ENCODE measurements at places on chromosomes 12 and 14. TPM values are rescaled to one million over a fixed set of nuclear protein-coding genes. Genes with fewer than 3 reads are reported as not detected.

- peak overlapping the region; percentile 30 for H3K27ac ChIP-seq
- H3K4me1 ChIP-seq: peaks cover 22% of the 10 kb centered on the region
- no peaks in the 10 kb centered on the region for H3K27me3 ChIP-seq
Measured at GRCh38 chr12:123109319-123109772, 41.5 kb downstream of the PITPNM2 start.

DNA sequence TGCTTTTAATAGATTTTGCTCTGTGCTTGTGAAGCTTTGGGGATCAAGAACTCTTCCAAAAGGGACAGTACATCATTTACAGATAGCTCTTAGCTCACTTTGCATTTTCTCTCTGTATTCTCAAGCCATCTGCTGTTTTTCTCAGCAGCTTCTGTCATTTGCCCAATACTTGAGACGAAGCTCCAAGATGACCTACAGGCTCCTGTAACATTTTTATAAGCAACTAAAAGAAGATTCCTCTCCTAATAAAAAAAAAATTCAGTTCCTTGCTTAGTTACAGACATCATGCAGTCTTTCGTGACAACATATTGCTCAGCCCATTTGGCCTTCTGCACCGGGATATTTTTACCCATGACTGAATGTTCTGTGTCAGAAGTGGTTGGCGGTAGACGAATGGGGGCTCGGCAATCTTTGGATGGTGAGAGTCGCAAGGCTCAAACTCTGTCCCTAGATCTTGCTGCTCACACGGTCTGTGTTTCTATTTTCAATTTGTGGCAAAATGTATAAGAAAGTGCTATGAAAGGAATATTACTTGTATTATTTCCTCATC lies 215.6 kb downstream of the FSCB start:
- no peak overlapping the region for H3K27ac ChIP-seq
- H3K4me1 ChIP-seq: no peaks in the 10 kb centered on the region
- H3K27me3 ChIP-seq: no peaks in the 10 kb centered on the region
- no peaks in the 10 kb centered on the region for H3K36me3 ChIP-seq

GRCh38 chr12:47896022-47896421 lies 8.8 kb downstream of the VDR start:
- H3K36me3 ChIP-seq: peaks cover 100% of the 10 kb centered on the region
- no peak for ATAC-seq
- H3K4me1 ChIP-seq: peaks cover 48% of the 10 kb centered on the region

DNA sequence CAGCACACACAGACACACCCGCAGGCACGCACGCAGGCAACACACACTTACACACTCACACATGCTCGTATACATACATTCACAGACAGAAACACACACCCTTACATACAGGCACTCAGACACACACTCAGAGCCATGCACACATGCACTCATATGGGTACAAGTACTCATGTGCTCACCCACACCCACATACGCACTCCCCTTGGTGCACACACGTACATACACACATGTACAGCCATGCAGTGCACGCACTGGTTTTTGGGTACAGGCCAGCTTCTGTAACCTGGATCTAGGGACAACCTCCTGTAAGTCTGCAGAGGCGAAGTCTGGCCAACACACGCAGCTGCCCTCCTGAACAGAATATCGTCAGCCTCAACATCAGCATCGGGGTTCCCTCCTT lies 221.3 kb upstream of the RTL1 start:
- H3K27ac ChIP-seq: no peak overlapping the region
- H3K36me3 ChIP-seq: no peaks in the 10 kb centered on the region
- no peak for ATAC-seq
- H3K27me3 ChIP-seq: peaks cover 18% of the 10 kb centered on the region
- H3K4me3 ChIP-seq: no peak overlapping the region
- H3K4me1 ChIP-seq: no peaks in the 10 kb centered on the region

DNA sequence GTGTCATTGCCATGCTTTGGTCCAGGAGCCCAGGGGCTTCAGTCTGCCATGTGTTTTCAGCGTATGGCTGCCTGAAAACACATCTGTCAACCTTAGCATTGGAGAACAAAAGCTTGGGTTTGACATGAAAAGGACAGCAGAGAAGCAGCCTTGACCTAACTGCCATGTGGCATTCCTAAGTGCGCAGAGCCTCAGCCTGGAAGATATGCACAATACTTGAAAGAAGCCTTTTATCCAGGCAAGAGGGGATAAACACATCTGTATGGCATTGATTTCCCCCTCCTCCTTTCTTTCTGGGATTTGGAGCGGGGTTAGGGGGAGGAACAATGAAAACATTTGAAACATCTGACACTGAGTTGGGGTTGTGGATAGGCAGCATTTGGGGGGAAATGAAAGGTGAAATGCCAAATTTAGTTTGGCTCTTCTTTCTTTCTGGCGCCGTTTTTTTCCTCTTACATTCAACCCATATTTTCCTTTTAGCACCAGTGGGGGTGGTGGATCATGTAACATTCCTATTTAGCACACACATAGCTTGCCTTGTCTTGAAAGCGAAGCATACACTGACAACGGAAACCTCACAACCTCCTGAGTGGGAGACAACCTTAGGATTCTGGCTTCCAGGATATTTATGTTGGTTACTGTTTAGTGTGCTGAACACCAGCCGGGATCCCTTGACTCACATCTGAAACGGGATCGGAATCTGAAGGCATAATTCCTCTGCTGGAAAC lies 177.0 kb downstream of the C12orf75 start:
- ATAC-seq: no peak
- no peaks in the 10 kb centered on the region for H3K36me3 ChIP-seq
- H3K4me1 ChIP-seq: no peaks in the 10 kb centered on the region
- peaks cover 14% of the 10 kb centered on the region for H3K27me3 ChIP-seq

DNA sequence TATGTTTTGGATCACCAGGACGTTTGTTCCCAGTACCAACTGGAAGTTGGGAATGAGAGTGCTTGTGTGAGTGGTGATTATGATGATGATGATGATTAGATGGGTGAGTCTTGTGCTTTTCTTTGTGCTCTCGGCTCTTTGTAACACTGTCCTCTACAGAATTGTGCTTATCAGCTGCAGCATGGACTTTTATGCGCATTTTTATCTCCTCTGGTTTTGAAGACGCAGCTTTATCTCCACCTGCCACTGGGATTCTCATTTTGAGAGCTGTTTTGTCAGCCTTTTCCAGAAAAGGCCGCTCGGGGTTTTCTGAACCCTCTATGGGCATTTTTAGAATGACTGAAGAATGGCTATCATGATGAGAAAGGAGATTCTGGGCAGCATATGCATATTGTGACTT lies 11.5 kb upstream of the KANSL2 start:
- ATAC-seq: no peak
- no peaks in the 10 kb centered on the region for H3K27me3 ChIP-seq
- H3K4me1 ChIP-seq: peaks cover 8% of the 10 kb centered on the region
- peak overlapping the region; percentile 38 for H3K27ac ChIP-seq

VDR gene
- 70.9 TPM for total RNA-seq

FOXN4 gene
- total RNA-seq: not detected

FIGNL2 gene
- total RNA-seq: 0.50 TPM

TBX5 gene
- total RNA-seq: not detected

RERG gene
- not detected for total RNA-seq

All from activated T-helper 17 cell treated with anti-CD3 and anti-CD28 coated beads, Interleukin-2, amount 50 U/mL, for 72 hours (primary cell).